ENCODE measurements at places on chromosomes 16 and 17.
A peak's percentile ranks its signal among the peaks of the same experiment; 100 is the strongest.

GRCh38 chr17:41559548-41559947 lies 12.3 kb downstream of the KRT9 start:
- no peaks in the 10 kb centered on the region for H3K4me1 ChIP-seq
- H3K36me3 ChIP-seq, result no peaks in the 10 kb centered on the region
- no peak for DNase-seq
- H3K4me3 ChIP-seq, result no peak overlapping the region
- H3K27ac ChIP-seq, result no peak overlapping the region

- no peaks in the 10 kb centered on the region for H3K27me3 ChIP-seq
- H3K36me3 ChIP-seq, result no peaks in the 10 kb centered on the region
- H3K4me1 ChIP-seq, result no peaks in the 10 kb centered on the region
- H3K27ac ChIP-seq, result no peak overlapping the region
- DNase-seq, result no peak
These were observed 87.4 kb downstream of the RAP1GAP2 start for GRCh38 chr17:2883544-2884213.

DNA sequence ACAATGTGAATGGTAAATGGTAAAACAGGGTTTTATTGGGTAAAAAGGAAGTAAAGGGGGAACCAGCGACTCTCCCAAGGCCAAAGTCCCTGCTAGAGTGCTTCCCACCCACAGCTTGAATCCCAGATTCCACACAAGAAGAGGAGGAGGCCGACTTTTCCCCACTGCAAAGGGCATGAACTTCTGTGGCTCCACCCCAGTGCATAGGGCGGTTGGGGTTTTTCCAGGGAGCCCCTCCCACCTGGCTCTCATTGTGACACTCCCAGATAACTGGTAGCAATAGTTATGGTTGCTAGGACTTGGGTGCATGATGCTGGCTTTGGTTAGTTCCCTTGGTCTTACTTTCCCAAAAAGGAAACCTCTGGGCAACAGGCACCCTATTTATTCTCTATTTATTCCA lies 666.0 kb upstream of the CA10 start:
- no peaks in the 10 kb centered on the region for H3K27me3 ChIP-seq
- no peak overlapping the region for H3K4me3 ChIP-seq
- no peak overlapping the region for H3K27ac ChIP-seq
- no peaks in the 10 kb centered on the region for H3K36me3 ChIP-seq
- no peak for DNase-seq

DNA sequence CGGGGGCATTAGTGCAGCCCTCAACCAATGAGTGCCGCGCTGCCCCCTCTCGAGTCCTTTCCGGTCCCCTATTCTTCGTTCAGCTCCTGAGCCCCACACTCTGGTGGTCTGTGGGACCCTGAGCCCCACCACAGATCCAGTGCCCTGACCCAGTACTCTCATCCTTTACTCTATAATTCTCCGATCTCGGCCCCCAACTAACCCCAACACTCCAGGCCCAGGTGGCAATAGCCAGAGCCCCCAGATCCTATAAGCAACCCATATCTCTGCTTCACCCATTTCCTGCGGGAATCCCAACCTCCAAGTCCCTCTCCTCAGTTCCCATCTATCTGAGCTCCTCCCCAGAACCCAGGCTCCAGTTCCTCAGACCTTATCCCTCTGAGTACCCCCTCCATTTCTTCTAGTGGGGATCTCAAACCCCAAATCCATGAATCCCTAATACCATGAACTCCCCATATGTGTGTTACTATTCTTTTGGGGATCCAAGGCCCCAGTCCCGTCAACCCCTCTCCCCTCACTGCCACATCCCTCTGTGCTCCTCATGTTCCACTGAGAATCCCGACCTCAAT lies 1.0 kb upstream of the TBC1D10B start:
- H3K4me1 ChIP-seq, result peaks cover 22% of the 10 kb centered on the region
- peak overlapping the region; percentile 73 for H3K27ac ChIP-seq
- DNase-seq, result no peak
- H3K36me3 ChIP-seq, result peaks cover 7% of the 10 kb centered on the region

- no peak overlapping the region for H3K27ac ChIP-seq
- H3K4me3 ChIP-seq, result no peak overlapping the region
- no peaks in the 10 kb centered on the region for H3K4me1 ChIP-seq
These were observed 629.0 kb upstream of the CDH8 start for GRCh38 chr16:62665269-62665668.

DNA sequence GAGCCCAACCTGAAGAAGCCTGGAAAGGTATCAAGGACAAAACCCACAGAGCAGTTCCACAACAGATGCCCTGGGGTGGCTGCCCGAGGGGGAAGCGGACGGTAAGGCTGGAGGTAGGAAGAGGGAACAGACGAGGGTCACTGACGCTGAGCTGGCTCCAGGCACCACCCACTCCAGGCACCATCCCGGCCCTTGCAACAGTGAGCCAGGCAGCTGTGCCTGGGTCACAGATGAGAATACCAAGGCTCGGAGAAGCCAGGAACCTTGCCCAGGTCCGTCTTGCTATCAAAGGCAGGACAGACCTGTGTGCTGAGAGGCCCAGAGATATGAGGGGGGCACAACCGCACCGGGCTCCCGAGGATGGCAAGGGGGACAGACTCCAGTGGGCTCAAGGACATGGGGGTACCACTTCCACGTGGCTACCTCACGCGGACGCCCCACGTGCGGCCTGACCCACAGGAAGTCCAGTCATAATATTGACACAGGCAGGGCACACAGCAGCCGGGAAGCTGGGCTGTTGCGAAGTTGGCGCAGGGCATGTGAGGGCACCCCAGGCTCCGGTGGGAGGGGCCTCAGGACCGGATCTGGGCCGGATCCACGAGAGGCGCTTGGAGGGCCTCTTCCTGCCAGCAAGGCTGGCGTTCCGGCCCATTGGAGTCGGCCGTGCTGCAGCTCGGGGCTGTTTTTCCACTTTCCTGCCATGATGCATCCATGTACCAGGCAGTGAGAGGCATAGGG lies 29.9 kb downstream of the PEMT start:
- no peaks in the 10 kb centered on the region for H3K27me3 ChIP-seq
- no peaks in the 10 kb centered on the region for H3K4me1 ChIP-seq
- H3K4me3 ChIP-seq, result no peak overlapping the region
- no peak for DNase-seq
- H3K36me3 ChIP-seq, result no peaks in the 10 kb centered on the region

GRCh38 chr16:24810951-24811843 lies 34.6 kb upstream of the SLC5A11 start:
- peaks cover 88% of the 10 kb centered on the region for H3K36me3 ChIP-seq
- no peaks in the 10 kb centered on the region for H3K27me3 ChIP-seq
- no peak for DNase-seq
- H3K4me3 ChIP-seq, result no peak overlapping the region
- H3K4me1 ChIP-seq, result no peaks in the 10 kb centered on the region

GRCh38 chr17:69175625-69176456 lies 34.1 kb upstream of the ABCA6 start:
- no peak overlapping the region for H3K27ac ChIP-seq
- H3K36me3 ChIP-seq, result no peaks in the 10 kb centered on the region
- H3K4me1 ChIP-seq, result no peaks in the 10 kb centered on the region
- H3K27me3 ChIP-seq, result no peaks in the 10 kb centered on the region

DNA sequence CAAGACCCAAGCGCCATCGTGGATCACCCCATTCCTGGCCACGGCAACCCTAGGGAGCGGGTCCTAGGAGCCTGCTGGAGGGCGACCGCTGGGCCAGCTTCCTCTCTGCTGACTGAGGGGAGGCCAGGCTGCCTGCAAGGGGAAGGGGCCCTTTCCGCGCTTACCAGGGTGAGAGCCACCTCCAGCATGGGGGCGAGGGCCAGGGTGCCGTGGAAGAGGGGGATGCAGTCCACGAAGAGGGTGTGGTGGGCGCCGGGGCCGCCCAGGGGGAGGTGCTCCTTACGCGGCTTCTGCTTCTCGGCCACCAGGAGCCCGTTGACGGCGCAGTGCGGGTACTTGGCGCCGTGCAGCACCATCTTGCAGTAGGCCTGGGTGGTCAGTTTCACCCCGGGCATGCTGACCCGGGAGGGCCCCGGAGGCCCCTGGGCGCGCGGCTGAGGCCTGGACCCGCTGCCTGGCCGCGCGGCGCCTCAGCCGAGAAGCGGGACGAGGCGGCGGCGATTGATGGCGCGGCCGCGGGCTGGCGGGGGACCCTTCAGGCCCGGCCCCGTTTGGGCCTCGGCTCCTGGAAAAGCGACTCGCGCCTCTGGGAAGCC lies 345 bp downstream of the EMC8 start:
- no peaks in the 10 kb centered on the region for H3K27me3 ChIP-seq
- H3K4me3 ChIP-seq, result peak overlapping the region; percentile 66
- H3K4me1 ChIP-seq, result peaks cover 26% of the 10 kb centered on the region
- peaks cover 58% of the 10 kb centered on the region for H3K36me3 ChIP-seq

Measured in T-cell (primary cell).